ENCODE measurements at places on chromosomes 1 and 21. TPM values are rescaled to one million over a fixed set of nuclear protein-coding genes. Genes with fewer than 3 reads are reported as not detected.
A peak's percentile ranks its signal among the peaks of the same experiment; 100 is the strongest.

S100A8 gene
- not detected for total RNA-seq

ZNF697 gene
- 0.68 TPM for total RNA-seq

OLFML3 gene
- 0.21 TPM for total RNA-seq

PSEN2 gene
- total RNA-seq, result 5.3 TPM

KRTAP22-2 gene
- not detected for total RNA-seq

KIFAP3 gene
- 15.7 TPM for total RNA-seq

ANKRD34A gene
- total RNA-seq, result 4.7 TPM

SLC35F3 gene
- total RNA-seq, result 0.59 TPM

DNA sequence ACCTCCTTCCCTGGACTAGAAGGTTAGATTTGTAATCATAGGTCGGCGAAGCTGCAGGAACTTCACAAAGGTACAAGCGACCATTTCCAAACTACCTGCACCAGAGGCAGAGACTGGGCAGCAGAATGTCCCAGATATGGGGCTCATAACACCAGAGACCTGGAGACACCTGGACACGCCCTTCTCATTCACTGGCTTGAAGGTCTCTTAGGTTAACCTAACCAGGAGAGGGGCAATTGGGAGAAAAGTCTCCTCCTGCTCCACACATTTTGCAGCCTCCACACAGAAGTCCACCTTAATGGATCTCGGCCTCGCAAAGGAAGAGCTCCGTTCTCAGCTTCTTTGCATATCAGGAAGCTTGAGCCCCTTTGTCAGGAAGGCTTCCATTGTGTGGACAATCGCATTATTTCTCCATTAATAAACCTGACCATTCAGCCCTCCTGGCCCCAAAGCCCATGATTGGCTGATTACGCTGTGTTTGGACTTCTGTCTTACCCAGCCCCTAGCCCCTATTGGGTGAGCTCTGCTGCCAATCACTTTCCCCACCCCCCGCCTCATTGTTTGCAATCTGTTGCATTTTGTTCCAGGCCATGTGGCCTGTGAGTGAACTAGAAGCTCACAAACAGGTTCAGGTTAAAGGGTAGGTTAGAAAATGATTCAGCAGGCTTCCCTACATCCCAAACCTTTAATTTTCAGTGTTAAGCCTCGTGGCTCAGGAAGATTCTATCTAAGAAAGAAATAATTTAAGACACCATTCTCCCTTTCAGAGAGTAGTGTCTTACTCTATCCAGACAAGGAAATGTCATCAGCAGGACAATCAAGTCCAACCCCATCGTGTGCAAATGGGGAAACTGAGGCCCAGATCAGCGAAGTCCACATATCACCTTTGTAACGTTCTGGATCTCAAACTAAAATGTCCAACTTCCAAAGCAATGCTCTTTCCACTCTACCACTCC lies 2.8 kb downstream of the MYCL start:
- H3K4me3 ChIP-seq, result no peak overlapping the region
- no peaks in the 10 kb centered on the region for H3K36me3 ChIP-seq
- H3K27ac ChIP-seq, result no peak overlapping the region
- H3K4me1 ChIP-seq, result peaks cover 6% of the 10 kb centered on the region
- DNase-seq, result no peak

- H3K27ac ChIP-seq, result peak overlapping the region; percentile 100
- H3K4me3 ChIP-seq, result peak overlapping the region; percentile 99
- H3K36me3 ChIP-seq, result peaks cover 19% of the 10 kb centered on the region
- H3K27me3 ChIP-seq, result peaks cover 1% of the 10 kb centered on the region
- no peak for DNase-seq
Observed at GRCh38 chr1:150365941-150366340, 2.0 kb downstream of the RPRD2 start.

- DNase-seq, result peak; percentile 25
- peaks cover 57% of the 10 kb centered on the region for H3K36me3 ChIP-seq
- H3K4me1 ChIP-seq, result peaks cover 50% of the 10 kb centered on the region
- H3K27me3 ChIP-seq, result no peaks in the 10 kb centered on the region
Observed at GRCh38 chr1:159922511-159923202, 2.6 kb downstream of the TAGLN2 start.

DNA sequence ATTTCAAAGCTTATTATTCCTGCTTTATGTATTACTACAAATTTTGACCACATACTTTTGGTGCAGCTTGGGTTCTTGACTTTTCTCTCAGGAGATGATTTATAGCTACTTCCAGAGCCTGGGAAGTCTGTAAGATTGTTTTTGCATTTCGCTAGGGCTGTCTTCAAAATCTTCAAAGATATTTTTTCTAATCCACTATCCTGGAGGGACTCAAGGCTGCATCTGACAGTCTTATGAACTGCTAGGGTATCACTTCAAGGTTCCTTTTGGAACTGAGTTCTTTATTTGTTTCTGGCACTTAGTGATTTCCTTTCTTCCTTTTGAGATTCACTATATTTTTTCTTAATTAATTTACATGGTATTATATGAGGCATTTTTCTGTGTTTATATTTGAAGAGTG lies 90.0 kb upstream of the LYPLAL1 start:
- H3K4me1 ChIP-seq, result no peaks in the 10 kb centered on the region
- no peaks in the 10 kb centered on the region for H3K36me3 ChIP-seq
- H3K4me3 ChIP-seq, result no peak overlapping the region
- DNase-seq, result no peak
- H3K27ac ChIP-seq, result no peak overlapping the region

DNA sequence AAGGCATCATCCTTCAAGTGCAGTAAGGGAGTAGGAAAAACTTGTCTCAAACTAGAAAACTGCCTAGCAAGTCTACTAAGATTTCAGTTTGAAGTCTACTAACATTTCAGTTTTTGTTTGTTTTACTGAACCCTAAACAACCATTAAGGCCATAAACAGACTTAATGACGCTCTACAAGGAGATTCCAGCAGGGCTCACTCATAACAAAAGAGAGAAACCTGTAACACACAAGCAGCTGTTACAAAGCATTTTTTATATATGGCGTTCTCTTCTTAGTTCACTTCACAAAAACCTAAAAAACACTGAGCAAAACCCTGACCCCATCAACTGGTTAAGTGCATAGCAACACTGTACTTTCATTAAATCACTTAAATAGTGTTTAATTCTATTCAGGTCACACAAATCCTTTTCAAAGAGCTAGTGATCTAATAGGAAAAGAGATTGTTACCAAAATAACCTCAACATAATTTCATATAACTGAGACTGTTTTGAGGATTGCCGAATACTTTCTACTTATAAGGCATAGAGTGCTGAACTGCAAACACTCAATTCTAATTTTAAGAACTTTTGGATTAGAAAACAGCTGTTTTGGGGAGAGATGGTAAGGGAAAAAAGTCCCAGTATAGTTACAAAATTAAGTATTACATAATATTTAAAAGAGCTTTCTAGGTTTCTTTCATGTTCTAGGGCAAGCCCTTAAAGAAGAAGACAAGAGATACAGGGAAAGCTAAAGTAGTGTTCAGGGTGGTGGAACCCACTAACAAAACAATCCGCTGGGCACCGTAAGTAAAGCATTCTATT lies 1.4 kb downstream of the B3GALNT2 start:
- peaks cover 32% of the 10 kb centered on the region for H3K4me1 ChIP-seq
- peak overlapping the region; percentile 89 for H3K4me3 ChIP-seq
- DNase-seq, result no peak

GRCh38 chr1:64235910-64236309 lies 32.5 kb downstream of the UBE2U start:
- no peak for DNase-seq
- no peak overlapping the region for H3K4me3 ChIP-seq
- H3K27me3 ChIP-seq, result peaks cover 11% of the 10 kb centered on the region

DNA sequence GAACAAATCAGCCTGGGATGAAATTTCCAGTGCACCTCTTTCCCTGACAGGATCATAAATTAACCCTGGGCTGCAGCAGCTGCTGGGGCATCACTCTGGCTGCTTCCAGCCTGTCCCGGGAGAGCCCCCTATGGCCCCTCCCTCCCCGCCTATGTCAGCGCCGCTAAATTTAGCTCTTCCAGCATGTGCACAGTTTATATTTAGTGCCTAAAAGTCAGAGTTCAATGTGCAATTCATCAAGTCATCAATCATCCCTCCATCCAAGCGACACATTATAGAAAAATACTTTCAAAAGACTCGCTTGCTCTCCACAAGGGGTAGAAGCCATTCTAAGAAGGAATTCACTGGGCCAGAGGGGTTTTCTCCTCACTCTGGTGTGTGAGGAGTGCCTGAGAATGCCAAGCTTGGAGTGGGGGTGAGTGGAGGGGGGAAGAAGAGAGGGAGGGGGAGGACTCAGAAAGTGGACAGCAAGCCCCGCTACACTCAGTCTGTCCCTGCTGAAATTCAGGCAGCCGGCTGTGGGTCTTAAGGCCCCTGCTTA lies 37.4 kb downstream of the XCL1 start:
- no peaks in the 10 kb centered on the region for H3K36me3 ChIP-seq
- DNase-seq, result no peak
- no peaks in the 10 kb centered on the region for H3K27me3 ChIP-seq
- no peaks in the 10 kb centered on the region for H3K4me1 ChIP-seq
- no peak overlapping the region for H3K4me3 ChIP-seq

- H3K4me3 ChIP-seq, result peak overlapping the region; percentile 89
- H3K27ac ChIP-seq, result peak overlapping the region; percentile 81
- no peaks in the 10 kb centered on the region for H3K36me3 ChIP-seq
- peaks cover 27% of the 10 kb centered on the region for H3K4me1 ChIP-seq
Observed at GRCh38 chr1:22452481-22452957, 868 bp downstream of the ZBTB40 start.

- H3K4me3 ChIP-seq, result no peak overlapping the region
- H3K27me3 ChIP-seq, result no peaks in the 10 kb centered on the region
- DNase-seq, result no peak
- peaks cover 34% of the 10 kb centered on the region for H3K4me1 ChIP-seq
Observed at GRCh38 chr1:153845158-153845557, 70.0 kb downstream of the SLC27A3 start.

- H3K27me3 ChIP-seq, result no peaks in the 10 kb centered on the region
- H3K27ac ChIP-seq, result no peak overlapping the region
- no peaks in the 10 kb centered on the region for H3K4me1 ChIP-seq
- H3K36me3 ChIP-seq, result no peaks in the 10 kb centered on the region
- H3K4me3 ChIP-seq, result no peak overlapping the region
Observed at GRCh38 chr1:221630236-221630635, 111.7 kb downstream of the DUSP10 start.

GRCh38 chr21:21156957-21157356 lies 158.7 kb downstream of the NCAM2 start:
- no peaks in the 10 kb centered on the region for H3K27me3 ChIP-seq
- H3K4me3 ChIP-seq, result no peak overlapping the region
- no peak for DNase-seq

DNA sequence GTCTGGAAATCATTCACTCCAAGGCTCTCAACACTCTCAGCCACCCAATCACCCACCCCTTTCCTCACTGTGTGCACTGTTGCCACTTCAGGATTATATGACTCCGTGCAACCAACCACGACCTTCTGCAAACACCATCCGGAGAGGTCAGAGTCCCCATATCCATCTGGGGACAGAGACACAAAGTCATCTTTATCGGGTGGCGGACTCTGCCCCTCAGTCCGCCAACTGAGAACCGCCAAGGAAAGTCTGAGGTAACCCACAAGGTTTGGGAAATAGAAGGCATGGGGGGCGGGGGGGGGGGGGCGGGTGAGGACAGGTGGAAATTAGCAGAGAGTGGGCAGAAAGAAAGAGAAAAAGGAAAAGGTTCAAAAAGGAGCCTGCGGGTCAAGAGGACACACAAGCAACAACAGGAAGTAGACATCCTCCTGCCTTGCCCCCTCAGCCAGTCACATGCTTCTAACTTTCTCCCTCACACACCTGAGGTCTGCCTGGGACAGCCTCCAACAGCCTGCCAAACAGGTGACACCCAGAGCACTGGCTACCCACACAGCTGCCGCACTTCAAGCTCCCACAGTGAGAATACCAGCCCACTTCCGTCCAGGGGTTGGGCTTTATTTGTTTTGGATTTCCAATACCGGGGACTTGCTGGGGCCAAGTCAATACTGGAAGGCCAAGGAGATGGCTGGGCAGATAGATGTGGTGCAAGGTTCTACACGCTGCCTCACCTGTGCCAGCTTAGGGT lies 58.1 kb downstream of the SSBP3 start:
- peaks cover 24% of the 10 kb centered on the region for H3K4me1 ChIP-seq
- no peak for DNase-seq
- H3K27ac ChIP-seq, result no peak overlapping the region
- no peaks in the 10 kb centered on the region for H3K27me3 ChIP-seq
- no peak overlapping the region for H3K4me3 ChIP-seq
- H3K36me3 ChIP-seq, result no peaks in the 10 kb centered on the region

- no peak overlapping the region for H3K4me3 ChIP-seq
- H3K4me1 ChIP-seq, result peaks cover 17% of the 10 kb centered on the region
- no peaks in the 10 kb centered on the region for H3K36me3 ChIP-seq
- no peaks in the 10 kb centered on the region for H3K27me3 ChIP-seq
- no peak for DNase-seq
- peak overlapping the region; percentile 7 for H3K27ac ChIP-seq
Observed at GRCh38 chr1:27557596-27558340, 46.2 kb downstream of the AHDC1 start.

GRCh38 chr1:152325111-152325510 lies at the start of gene FLG:
Gene FLG (minus strand): TSS chr1:152325239. CDS start chr1:152315456, 9,783 bp downstream.
- H3K27ac ChIP-seq, result no peak within 1 kb of the TSS
- H3K36me3 ChIP-seq, result no peaks in the 10 kb centered on the region
- H3K4me1 ChIP-seq, result no peaks in the 10 kb centered on the region
- no peak for DNase-seq
- H3K27me3 ChIP-seq, result peaks cover 4% of the 10 kb centered on the region

GRCh38 chr1:45275054-45275453 lies 51.6 kb upstream of the HPDL start:
- peaks cover 3% of the 10 kb centered on the region for H3K36me3 ChIP-seq
- no peak overlapping the region for H3K4me3 ChIP-seq
- H3K27me3 ChIP-seq, result no peaks in the 10 kb centered on the region
- DNase-seq, result no peak

DNA sequence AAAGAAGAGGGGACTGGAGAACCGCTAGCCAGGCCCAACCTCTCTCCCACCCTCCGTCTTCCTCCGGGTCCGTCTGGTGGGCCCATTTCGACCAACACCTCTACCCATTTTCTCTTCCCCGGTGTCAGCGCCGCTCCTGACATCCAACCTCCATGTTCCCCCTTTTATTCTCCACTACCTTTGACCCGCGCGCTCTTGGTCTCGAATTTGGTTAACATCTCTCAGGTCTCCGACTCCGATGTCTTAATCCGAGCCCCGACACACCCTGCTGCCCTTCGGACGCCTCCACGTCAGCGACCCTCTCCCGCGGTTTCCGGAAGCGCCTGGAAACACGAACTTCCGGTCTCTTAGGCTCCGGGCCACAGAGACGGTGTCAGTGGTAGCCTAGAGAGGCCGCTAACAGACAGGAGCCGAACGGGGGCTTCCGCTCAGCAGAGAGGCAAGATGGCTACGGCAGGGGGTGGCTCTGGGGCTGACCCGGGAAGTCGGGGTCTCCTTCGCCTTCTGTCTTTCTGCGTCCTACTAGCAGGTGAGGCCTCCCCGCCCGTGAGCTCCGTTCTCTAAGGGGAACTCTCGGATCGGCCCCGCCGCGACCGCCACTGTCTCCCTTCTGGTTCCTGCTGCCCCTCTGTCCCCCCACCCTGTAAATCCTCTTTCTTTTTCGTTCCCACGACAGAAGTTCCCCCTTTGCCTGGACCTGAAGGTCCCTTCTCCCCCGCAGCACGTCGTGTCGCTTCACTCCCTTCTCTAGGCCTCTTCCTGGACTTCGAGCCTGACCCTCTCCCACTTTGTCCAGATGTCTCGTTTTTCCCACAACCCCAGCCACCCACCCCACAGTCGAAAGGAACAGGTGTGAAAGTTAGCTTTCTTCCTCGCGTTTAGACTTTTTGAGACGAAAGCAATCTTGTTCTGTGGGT lies at the start of the genes COPA and NCSTN:
COPA (minus strand) TSS at position 298 of the 917 bp plus-strand sequence; CDS start at position 218, 80 bp downstream.
NCSTN (plus strand) TSS at position 431 of the 917 bp plus-strand sequence; CDS start at position 445, 14 bp downstream.
- H3K36me3 ChIP-seq, result peaks cover 19% of the 10 kb centered on the region
- H3K4me3 ChIP-seq, result peak within 1 kb of the TSS; percentile 93
- H3K27ac ChIP-seq, result peak within 1 kb of the TSS; percentile 93
- H3K27me3 ChIP-seq, result no peaks in the 10 kb centered on the region
